ENCODE measurements at places on chromosomes 2 and 18.

- DNase-seq = peak; percentile 31
These were observed 17.5 kb downstream of the SERTAD2 start for GRCh38 chr2:64635976-64636911.

- DNase-seq = no peak
These were observed 3.5 kb upstream of the IGFBP5 start for GRCh38 chr2:216698895-216699294.

DNA sequence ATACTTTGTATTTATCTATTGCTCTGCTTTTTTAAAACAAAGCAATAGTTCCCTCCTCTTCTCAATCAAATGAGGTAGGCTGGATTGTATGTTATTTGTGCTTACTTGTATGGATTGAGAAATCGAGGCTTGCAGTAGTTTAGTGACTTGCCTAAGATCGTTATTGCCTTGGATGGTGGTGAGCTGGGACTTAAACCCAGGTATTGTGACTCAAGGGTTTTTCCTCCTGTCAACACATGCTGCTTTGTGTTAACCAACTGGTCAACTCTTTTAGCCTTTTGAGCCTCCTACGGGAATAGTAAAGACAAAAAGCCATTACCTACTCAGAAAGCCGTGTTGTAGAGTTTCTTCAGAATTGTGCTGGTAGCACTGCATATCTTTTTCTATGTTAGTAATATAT, 95.2 kb upstream of the THUMPD2 start:
- DNase-seq = no peak

DNA sequence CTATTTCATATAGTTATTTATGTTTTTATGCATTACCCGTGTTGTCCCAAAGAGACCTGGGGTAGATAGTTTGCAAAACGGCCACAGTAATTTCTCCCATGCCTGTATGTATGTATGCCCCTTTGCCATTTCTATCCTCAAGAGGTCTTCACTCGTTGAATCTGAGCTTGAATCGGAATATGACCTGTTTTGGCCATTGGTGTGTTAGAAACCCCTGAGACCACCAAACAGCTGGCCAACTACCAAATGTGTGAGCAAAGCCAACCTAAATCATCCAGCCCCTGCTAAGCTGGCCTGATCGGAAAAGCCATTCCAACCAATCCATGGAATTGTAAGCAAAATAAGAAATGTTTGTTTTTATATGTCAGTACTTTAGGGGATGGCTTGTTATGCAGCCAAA, 23.4 kb upstream of the INO80C start:
- no peak for DNase-seq

- DNase-seq = no peak
These were observed 100.6 kb downstream of the CABLES1 start for GRCh38 chr18:23235860-23236259.
